Hematopoietic multipotent progenitor cell (in vitro differentiated cells): ENCODE measurements at places on chromosomes 3 and 15.
A peak's percentile ranks its signal among the peaks of the same experiment; 100 is the strongest.

DNA sequence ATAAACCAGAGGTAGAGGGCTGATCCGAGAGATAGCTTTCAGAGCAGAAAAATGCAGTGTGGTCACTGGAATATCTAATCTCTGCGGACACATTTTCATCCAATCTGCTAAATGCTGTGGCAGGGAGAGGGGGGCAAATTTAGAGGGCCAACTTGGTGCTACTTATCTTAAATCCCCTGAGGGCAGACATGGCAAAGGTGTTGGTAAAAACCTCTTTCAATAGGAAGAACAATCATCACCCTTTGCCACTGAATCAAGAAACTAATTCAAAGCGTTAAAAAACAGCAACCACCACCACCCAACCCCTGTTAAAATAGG, 152.9 kb downstream of the MECOM start:
- DNase-seq: peak; percentile 41

DNA sequence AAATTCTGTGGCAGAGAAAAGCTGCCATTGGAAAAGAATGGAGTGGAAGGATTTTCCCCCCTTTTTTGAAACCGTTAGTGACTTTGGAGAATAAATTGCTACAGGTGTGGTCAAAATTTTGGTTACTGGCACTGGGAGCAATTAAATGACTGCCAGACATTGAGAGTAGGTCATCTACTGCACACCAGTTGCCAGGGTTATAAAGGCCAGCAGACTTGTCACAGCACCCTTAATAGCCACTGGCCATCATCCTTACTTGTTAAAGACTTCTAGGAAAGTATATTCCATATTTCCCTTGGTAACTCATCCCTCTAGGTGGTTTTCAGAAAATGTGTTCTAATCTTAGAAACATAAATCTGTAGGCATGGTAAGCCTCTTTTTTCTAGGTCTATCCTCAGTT, 8.0 kb downstream of the PIK3CA start:
- DNase-seq: no peak

- peak; percentile 97 for DNase-seq
These were observed at the start of gene GDPGP1 for GRCh38 chr15:90234096-90234988. Gene GDPGP1 (plus strand): TSS chr15:90234209. CDS start chr15:90240909, 6,700 bp downstream.

DNA sequence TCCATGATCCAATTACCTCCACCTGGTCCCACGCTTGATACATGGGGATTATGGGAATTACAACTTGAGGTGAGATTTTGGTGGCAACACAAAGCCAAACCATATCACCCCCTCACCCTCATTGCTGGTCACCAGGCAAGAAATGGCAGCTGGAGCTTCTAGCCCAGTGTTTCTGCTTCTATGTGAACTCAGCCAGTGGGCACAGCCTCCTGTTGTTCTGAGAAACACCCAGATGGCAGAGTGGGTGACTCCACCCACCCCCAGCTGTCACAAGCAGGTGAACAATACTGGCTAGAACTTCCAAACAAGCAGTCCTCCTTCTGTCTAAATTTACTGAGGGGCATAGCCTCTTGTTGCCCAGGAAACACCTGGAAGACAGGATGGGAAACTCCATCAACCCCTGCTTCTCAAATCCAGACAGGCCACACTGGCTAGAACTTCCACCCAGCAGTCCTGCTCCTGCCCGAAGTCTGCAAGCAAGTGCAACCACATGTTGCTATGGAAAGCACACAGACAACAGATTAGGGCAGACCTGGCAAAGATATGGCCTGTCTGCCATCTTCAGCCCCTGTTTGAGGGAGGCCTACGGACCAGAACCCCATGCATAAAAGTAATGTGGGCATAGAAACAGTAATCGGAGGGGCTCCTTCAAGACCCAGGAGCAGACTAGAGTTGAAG, 114.1 kb downstream of the DTWD1 start:
- no peak for DNase-seq

- no peak for DNase-seq
These were observed 50.4 kb upstream of the DCLK3 start for GRCh38 chr3:36814776-36815175.

- no peak for DNase-seq
These were observed 467.2 kb upstream of the AGTR1 start for GRCh38 chr3:148230473-148230872.

DNA sequence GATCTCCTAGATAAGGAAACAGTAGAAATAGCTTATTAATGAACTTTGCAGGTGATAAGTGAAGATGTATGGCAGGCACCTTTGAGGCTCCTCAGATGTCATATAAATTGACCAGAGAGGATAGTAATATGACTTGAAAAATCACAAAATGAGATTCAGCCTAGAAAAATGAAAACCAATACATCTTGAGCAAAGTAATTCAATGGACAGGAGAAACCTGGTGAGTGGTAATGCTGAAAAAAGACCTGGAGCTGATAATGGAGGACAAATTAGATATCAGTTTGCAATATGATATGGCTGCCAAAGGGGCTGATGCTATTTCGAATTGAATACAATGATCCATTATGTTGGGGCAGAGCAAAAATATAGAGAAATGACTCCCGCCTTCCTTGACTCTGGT, 103.9 kb downstream of the LSAMP start:
- DNase-seq: no peak

- no peak for DNase-seq
These were observed 44.5 kb downstream of the SYNM start for GRCh38 chr15:99149366-99149765.

DNA sequence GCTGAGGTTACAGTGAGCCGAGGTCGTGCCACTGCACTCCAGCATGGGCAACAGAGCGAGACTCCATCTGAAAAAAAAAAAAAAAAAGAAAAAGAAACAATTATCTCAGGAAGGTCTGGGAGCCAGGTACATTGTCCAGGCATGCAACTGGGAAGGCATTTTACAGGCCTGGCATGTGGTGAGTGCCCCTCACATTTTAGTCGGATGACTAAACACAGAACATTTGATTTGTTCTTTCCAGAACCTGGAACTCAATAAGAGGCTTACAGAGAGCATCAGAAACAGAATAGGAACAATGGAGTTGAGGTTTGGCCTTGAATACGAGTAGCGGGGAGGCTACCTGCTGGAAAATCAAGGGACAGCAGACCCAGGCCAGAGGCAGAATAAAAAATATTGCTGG, 33.7 kb upstream of the IGF1R start:
- DNase-seq: no peak

- no peak for DNase-seq
These were observed 15.2 kb downstream of the DNAJC19 start for GRCh38 chr3:180974286-180974685.

GRCh38 chr3:133256787-133257483, 142.9 kb upstream of the BFSP2 start:
- DNase-seq: no peak

- no peak for DNase-seq
These were observed 63.5 kb downstream of the KAT2B start for GRCh38 chr3:20103731-20104130.

- no peak for DNase-seq
These were observed 86.5 kb downstream of the MB21D2 start for GRCh38 chr3:192831111-192831644.

- DNase-seq: peak; percentile 14
These were observed 24.3 kb downstream of the MTHFS start for GRCh38 chr15:79872358-79873017.

GRCh38 chr15:28099555-28100140, 533 bp upstream of the OCA2 start:
- DNase-seq: no peak

DNA sequence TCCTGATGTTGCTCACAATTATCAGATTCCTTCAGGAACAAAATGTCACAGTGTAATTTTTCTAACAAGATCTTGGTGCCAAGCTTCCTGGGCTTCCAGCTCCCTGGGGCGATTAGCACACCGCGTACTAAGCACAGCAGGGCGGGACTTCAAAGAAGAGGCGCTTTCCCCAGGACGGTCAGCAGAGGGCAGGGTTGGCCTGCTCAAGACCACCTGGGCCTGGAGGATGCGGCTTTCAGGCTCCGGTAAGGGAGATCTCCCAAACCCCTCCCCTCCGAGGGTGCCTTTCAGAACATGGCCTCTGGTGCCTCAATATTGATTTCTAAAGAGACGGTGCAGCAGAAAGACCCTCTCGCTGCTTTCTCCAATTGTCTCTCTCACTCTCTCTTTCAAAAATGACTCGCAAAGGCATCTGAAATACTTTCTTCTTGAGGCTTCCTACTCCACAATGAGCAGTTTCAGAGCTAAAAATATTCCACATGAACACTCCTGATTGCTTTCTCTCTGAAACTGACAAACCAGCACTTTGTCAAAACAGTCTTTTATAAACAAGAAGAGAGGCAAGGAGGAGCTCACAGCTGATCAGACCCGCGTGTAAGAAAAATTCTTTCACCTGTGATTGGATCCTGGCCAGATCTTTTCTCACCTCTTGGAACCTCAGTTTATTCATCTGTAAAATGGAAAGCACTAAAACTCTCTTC, 154.0 kb downstream of the ADAMTS9 start:
- DNase-seq: no peak

DNA sequence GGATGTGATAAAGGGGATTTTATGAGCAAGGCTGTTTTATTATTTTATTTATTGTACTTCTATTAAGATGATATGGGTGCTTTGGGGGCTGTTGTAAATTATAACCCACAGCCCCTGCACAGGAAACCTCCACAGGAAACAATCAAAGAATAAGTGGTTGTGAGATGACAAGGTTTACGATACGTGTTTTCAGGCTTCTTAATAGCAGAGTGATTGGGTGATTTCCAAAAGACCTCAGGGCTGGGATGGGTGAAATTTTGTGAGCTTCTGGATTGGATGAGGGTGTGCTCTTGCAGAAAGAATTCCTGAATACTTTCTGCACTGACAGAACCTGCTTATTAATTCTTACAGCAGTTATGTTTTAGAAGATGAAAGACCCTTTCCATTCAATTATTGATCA, 21.4 kb downstream of the CHL1 start:
- no peak for DNase-seq

DNA sequence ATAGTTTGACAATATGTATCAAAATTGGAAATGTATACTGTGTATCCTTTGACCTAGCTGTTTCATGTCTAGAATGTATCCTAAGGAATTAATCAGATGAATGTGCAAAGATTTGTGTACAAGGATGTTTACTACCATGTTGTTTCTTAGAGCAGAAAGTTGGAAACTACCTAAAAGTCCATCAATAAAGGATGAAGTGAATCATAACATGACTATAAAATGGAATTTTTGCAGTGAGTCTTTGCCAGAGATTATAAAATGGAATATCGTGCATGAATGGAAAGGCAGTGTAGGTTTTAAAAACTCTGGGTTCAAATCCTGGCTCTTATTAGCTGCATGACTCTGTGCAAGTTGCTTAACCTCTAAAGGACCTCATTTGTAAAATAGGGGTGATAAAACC, 14.3 kb downstream of the POGLUT1 start:
- no peak for DNase-seq

DNA sequence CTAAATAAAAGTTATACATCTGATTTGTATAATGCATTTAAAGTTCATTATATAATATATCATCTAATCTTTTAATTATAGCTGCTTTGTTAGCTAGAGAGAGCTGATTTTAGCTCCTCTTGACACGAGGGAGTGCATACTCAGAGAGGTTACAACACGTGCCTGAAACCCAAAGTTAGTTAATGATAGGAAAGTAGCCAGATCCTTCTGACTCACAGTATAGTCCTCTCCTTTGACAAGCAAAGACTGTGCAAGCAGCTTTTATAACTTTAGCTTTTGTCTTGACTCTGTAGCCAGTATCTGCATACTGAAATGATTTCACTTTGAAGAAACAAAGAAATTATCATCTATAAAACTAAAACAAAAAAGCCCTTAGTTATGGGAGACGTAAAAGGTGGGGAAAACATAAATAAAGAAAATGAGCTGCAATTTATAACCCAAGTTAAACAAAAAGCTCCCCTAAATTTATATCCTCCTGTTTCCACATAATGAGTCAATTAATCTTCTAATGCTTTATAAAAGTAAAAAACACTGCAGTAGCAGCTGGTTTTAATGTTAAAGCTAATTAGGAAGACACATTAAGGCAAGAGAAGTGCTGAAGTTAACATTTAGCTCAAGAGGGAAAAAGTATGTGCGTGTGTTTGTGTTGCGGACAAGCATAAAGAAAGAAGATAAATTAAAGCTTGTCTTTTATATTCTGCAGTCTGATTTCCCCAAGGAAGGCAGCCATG, 13.1 kb downstream of the GABRR3 start:
- no peak for DNase-seq

DNA sequence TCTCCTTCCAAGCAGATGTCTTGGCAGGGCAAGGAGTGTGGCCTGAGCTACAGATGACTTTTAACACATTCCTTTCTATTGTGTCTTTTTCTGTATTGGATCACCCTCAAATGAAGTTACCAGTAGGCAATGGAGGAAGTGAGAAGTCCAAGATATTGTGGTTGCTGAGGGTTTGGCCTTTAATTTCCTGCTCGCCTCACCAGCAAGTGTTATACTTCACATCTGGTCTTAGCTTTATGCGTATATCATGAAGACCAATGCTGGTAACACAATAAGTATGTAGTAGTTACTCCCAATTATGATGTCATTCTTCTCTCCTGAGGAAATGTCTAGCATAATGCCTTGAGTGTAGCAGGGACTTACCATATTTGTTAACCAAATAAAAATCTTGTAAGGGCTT, 179.9 kb downstream of the ZIC1 start:
- no peak for DNase-seq

DNA sequence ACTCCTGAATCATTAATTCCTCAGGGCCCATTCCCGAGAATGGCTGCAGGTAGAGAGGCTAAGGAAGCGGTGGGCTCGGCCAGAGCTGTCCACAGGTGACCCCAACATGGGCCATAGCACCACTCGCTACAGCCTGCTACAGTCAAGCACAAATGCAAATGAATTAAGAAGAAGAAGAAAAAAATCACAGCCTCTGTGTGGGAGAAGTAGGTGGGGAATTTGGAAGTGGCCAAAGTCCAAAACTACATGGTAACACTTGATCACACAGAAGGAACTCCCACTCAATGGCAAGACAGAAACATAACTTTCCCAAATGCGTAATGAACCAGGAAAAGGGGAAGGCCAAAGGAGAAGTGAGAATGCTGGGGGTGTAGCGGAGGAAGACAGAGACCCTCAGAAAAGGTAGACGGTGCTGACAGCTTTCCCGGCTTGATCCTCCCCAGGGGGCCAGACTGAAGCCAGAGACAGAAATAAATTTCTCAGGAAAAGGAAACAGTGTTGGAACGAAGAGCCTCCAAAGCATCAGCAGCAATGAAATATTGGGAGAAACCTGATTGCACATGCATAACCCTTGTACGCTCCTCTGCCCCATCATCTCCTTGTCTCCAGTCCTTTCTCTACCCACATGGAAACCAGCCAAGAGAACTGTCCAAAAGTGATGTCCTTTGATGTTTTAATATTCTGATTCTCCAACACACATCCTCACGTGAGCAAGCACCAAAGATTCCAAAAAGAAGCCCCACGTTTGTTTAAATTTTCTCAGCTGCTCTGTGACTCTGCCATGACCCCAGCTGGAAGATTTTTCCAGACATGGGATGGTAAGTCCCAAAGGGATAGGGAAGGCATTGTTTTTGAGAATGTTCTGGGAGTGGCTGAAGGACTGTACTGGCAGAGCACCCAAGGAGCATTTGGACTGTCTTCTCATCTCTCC, 107.6 kb downstream of the OXNAD1 start:
- DNase-seq: no peak

GRCh38 chr3:133853063-133853924, 42.4 kb downstream of the RAB6B start:
- DNase-seq: no peak

- no peak for DNase-seq
These were observed 95.5 kb downstream of the DPH6 start for GRCh38 chr15:35450492-35450891.
